ENCODE measurements at places on chromosomes 6 and 20.

- DNase-seq = no peak
These were observed 112.1 kb upstream of the IYD start for GRCh38 chr6:150256618-150257272.

DNA sequence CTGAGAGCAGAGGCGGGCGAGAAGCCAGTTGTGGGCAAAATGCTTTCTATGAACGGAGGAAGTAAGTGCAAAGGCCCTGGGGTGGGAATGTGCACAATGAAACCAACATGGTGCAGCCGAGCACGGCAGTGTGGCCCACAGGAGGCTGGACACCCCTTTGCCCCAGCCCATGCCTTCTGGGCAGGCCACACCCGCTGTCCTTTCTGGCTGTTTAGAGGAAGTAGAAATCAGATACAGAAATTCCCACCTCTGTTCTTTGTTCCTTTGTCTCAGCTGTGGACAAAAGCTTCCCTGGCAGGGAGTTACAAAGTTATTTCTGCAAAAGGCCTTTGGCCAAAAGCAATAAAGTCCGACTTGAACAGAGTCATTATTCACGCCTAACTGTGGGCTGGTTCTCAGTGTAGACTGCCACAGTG lies 11.9 kb downstream of the SULF2 start:
- no peak for DNase-seq

- no peak for DNase-seq
These were observed 26.1 kb upstream of the RIPPLY2 start for GRCh38 chr6:83827050-83827449.

DNA sequence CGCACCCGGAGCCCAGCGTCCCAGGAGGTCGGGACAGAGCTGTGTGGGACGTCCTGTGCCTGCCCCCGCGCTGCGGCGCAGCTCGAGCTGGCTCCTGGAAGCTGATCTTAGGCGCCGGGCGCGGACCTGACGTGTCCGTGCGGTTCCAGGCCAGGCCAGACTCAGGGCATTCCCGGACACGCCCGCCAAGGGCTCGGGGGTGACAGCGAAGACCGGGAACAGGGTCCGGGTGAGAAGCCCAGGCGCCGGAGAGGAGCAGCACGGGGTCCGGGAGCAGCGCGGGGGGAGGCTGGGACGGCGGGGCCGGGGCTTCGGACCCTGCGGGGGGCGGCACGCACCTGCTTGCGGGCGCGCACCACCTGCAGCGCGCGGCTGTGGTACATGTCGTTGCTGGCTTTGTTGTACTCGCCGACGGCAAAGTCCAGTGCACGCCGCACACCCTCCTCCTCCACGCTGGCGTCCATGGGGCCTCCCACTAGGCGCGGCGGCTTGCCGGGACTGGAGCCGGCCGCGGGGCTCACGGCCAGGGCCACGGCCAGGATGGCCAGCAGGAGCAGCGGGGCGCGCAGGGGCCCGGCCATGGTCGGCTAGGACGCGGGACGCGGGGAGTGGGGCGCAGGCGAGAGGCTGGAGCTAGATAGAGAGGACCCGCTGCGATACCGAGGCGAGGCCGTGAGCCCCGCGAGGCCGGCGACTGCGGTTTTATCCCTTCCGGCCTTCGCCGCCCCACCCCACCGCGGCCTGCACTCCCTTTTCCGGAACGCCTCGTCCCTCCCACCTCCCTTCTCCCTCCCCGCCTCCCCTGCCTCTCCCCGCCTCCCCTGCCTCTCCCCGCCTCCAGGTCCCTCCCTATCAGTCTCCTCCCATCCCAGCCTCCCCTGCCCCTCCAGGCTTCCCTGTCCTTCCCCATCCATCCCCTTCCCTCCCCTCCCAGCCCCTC lies at the start of gene CST3:
Gene CST3, minus strand, starts transcription at position 674 of the 940 bp plus-strand sequence. Its CDS starts 93 bp downstream, at position 581.
- DNase-seq = no peak

DNA sequence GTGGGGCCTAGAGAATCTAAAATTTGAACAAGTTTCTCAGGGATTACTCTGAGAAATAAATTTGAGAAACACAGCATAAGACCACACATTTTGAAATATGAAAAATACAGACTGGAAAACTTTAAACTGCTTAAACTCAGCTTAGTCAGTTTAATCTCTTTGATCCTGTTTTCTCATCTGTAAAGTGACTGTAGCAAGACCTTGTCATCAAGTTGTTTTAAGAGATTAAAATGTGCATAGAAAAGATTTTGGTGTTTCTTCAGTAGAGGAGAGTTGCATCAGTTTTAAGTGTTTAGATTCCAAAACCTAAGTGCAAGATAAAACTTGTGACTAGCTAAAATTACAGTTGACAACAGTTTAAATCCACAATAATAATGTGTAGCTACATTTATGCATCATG lies 8.1 kb upstream of the BCKDHB start:
- DNase-seq = no peak

DNA sequence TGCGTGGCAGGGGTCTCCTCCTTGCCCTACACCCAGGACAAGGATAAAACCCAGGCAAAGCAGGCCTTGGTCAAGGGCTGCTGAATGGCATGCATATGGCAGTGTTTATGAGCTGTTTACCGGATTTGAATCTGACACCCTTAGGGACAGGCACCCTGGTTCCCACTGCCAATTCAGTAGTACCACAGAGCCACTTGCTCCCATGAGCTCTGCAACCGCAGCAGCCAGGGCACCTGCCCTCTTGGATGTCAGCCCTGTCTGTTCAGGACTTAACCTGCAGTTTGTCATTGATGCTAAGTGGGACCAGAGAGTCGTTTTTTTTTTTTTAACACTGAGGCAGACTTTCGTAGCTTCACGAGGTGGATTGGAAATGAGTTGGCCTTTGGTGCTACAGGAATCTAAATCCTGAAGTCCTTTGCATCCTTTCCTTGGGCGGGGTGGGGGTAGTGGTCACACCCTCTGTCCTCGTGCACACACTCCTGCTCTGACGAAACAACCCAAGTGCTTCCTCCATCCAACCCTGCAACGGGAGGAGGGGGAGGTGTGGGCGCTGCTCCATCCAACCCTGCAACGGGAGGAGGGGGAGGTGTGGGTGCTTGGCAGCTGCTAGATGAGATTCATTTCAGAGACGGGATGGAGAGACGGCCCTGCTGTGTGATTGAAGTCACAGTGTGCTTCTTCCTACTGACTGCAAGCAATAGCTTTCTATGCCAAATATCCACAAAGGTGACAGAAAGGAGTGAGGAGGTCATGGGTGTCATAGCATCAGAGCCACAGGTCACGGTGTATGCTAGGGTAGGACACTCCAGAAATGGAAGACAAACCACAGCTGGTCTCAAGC lies 166.5 kb downstream of the SMOC2 start:
- no peak for DNase-seq

GRCh38 chr6:45351667-45352066 lies 23.5 kb downstream of the RUNX2 start:
- DNase-seq = no peak

DNA sequence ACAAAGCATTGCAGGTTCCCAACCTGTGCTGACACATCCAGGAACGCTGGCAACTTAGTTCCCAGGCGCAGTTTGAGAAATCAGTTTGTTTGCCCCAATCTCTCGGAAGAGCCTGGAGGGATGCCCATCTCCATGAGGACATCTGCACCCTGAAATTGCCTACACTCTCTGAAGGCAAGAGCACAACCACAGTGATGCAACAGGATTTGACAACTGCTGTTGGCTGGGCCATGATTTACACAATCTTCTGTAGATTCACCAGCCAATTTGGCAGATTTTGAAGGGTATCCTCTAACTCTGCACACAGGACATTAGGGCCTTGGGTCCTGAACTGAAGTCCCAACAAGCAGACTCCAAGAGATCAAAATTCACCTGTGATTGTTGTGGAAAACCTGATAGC lies 3.4 kb downstream of the APMAP start:
- DNase-seq = no peak

DNA sequence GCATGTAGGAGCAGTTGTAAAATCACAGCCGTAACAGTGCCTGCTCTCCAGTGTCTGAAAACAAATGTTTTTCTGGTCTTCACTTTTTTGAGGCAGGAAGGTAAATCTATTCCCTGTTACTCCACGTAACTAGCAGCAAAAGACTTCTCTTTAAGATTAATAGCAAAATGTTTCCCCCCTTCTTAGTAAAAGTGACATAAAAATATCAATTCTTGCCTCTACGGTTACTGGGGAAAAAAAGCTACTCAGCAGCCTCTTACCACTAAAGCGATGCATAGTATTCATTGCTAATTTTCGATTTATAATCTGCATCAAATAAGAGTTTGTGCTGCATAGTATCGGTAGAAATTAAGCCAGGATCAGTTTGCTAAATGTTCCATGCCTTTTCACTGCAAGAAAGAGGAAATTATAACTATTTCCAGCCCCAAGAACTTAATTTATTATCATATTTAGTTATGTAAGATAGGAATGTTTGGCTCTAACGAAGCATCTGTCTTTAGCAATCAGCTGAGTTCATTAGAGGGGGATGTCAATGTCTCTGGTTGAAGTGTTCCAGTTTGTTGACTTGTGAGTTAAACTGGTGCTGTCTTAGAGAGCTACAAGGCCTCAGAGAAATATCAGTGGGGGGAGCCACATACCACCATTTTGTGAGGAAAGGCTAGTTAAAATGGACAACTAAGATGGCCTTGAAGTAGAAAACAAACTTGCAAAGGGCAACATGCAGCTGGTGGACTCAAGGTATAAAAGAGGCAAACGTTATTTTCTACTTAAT lies 617 bp upstream of the TSPYL1 start:
- DNase-seq = peak; percentile 40

- no peak for DNase-seq
These were observed 225.8 kb upstream of the QKI start for GRCh38 chr6:163188746-163189145.

- DNase-seq = no peak
These were observed 126.7 kb upstream of the TRAF3IP2 start for GRCh38 chr6:111732390-111732789.

- no peak for DNase-seq
These were observed 444.8 kb upstream of the PLCB4 start for GRCh38 chr20:8624046-8624445.

- peak; percentile 50 for DNase-seq
These were observed 717 bp downstream of the CSNK2A1 start for GRCh38 chr20:542777-543368.

DNA sequence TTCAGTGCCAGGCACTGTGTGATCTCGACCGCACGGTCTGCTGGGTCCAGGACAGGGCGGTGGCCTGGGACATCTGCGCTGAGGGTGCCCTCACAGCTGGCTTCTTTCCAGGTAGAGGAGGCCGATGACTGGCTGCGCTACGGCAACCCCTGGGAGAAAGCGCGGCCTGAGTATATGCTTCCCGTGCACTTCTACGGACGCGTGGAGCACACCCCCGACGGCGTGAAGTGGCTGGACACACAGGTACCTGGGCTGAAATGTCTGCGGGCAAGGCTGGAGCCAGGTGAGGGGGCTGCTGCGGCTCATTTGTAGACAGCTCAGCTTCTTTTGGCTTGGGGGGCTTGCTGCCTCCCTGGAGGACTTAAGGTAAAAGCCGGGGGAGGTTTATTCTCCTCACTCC lies 26.6 kb downstream of the PYGB start:
- no peak for DNase-seq

GRCh38 chr20:63290677-63291472 lies 2.1 kb upstream of the COL20A1 start:
- DNase-seq = peak; percentile 60

DNA sequence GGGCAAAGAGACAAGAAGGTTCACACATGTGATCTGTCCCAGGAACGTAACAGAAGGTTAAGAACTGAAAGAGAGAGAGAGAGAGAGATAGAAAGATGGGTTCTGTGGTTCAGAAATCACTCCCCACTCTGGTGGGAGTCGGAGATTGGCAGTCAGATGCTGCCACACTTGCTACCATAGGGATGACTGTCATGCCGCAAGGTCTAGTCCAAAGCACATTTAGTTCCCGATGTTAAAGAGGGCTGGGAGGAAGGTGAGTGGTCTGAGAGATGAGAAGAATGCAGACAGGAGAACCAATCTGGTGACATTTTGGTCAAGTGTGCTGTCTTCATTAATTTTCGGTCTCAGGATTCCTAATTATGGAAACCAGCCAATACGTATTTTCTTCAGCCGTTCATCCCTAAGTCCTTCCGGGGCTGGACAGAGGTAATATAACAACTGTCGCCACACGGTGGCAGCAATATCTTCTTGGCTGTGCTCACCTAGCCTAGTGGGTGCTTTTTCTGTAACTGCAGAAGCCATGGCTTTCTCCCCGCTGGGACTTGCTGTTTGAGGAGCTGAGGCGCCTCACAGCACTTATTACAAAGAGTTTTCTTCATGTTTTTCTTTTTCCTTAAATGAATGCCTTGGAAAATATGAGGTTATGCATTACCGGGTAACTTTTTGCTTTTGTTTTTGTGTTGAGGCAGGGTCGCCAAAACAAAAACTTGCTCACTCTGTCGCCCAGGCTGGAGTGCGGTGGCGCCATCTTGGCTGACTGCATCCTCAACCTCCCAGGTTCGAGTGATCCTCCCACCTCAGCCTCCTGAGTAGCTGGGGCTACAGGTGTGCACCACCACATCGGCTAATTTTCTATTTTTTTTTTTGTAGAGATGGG lies 46.0 kb downstream of the SLC35D3 start:
- DNase-seq = peak; percentile 77

GRCh38 chr20:60507087-60507694 lies 549.0 kb downstream of the CDH26 start:
- no peak for DNase-seq

DNA sequence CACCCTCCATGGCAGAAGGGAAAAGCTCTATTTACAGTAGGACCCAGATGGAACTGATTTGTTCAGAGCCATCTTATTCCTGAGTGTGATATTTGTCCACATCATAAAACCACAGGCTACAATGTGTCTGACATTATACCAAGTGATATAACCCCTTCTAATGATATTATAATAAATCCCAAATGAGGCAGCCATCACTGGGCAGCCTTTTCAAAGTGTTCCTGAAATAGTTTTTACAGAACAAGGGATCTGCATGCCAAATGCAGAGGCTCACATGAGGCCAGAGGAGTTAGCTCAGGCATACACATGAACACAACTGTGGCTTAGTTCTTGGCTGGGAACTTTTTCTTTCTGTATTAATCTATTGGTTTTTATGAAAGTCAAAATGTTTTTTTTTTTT lies 207.7 kb downstream of the MAFB start:
- DNase-seq = no peak

- no peak for DNase-seq
These were observed 45.8 kb downstream of the EPM2A start for GRCh38 chr6:145689529-145689928.

GRCh38 chr20:37229357-37229756 lies 32.3 kb downstream of the GHRH start:
- no peak for DNase-seq

- DNase-seq = no peak
These were observed 64.5 kb downstream of the REPS1 start for GRCh38 chr6:138923561-138923960.

GRCh38 chr6:168386973-168387372 lies 54.0 kb upstream of the SMOC2 start:
- DNase-seq = no peak

Data from B cell (primary cell).